ENCODE measurements at places on chromosomes 7 and 10. TPM values are rescaled to one million over a fixed set of nuclear protein-coding genes. Genes with fewer than 3 reads are reported as not detected.

NPTX2 gene
- total RNA-seq, result 0.40 TPM

IFIT1B gene
- 1.2 TPM for total RNA-seq

GNAT3 gene
- not detected for total RNA-seq

KCNIP2 gene
- 0.53 TPM for total RNA-seq

IGFBP1 gene
- 7.7 TPM for total RNA-seq

CARD11 gene
- 0.37 TPM for total RNA-seq

FEZF1 gene
- total RNA-seq, result not detected

EZH2 gene
- 1.3 TPM for total RNA-seq

BLNK gene
- total RNA-seq, result 18.2 TPM

SEC23IP gene
- 22.2 TPM for total RNA-seq

RASA4B gene
- total RNA-seq, result 3.4 TPM

SUN3 gene
- not detected for total RNA-seq

HOXA2 gene
- total RNA-seq, result not detected

ZNF804B gene
- total RNA-seq, result not detected

ANXA8 gene
- total RNA-seq, result 0.38 TPM

FFAR4 gene
- 0.19 TPM for total RNA-seq

ITIH5 gene
- total RNA-seq, result 0.50 TPM

IDI2 gene
- total RNA-seq, result not detected

CYP17A1 gene
- 0.81 TPM for total RNA-seq

CDHR3 gene
- total RNA-seq, result 4.7 TPM

TMEM236 gene
- total RNA-seq, result 0.13 TPM

PPP3CB gene
- 10.9 TPM for total RNA-seq

EBF3 gene
- total RNA-seq, result not detected

CRHR2 gene
- not detected for total RNA-seq

PRLHR gene
- not detected for total RNA-seq
